Stimulated activated CD8-positive, alpha-beta memory T cell treated with anti-CD3 and anti-CD28 coated beads, Interleukin-4, amount 100 ng/mL, for 4 hours (primary cell): ENCODE measurements at places on chromosomes 3 and 15.

DNA sequence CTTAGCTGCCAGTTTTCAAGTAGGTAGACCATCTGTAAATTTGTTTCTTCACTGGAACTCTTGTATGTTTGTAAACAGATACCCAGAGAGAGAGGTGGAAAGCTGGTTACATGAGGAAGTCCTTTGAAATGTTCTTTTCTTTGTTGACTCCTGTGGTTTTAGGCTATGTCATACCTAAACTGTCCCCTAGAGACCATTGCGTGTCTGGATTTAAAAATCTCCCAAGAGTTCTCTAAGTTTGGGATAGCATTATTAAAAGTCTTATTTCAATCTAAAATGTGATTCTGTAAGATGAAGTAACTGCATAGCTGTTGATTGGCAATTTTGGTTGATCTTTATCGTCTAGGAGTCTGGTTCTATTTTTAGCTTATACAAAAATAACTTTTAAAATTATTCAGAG, 127.2 kb downstream of the GHSR start:
- DNase-seq: no peak

DNA sequence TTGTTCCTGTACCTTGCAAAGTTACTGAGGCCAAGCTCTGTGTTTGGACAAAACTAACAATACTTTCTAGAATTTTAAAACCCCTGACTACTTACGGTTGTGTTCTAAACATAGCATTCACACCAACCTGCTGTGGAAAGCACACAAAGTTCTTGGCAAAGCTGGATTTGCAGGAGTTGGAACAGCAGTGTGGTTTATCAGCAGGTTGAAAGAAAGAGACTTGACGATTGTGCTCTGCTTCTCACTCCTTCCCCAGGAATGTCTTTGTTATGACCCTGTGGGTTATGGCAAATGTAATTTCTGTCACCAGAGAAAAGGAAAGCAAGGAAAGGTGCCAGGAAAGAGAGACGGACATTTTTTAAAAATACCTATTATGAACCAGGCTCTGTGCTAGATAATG, 165.5 kb upstream of the TGFBR2 start:
- DNase-seq: no peak

DNA sequence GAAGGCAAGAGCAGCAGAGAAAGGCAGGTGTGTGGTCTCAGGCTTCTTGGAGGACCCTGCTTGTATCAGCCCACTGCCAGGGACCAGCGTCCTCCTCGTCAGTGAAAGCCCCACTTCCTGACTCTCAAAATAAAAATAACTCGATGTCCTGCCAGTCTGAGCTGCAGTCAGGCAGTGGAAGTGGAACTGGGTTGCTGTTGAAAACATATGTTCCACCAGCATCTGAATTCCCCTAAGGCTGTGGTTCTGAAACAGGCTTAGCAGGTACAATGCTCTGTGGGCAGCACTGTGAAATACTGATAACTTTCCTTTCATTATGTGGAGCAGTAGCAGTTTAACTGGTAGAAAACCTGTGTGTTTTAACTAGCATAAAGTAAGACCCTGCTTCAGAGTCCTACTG, 121.6 kb upstream of the EIF1B start:
- DNase-seq: no peak

GRCh38 chr15:91710080-91710698, 143.3 kb upstream of the SLCO3A1 start:
- DNase-seq: no peak

DNA sequence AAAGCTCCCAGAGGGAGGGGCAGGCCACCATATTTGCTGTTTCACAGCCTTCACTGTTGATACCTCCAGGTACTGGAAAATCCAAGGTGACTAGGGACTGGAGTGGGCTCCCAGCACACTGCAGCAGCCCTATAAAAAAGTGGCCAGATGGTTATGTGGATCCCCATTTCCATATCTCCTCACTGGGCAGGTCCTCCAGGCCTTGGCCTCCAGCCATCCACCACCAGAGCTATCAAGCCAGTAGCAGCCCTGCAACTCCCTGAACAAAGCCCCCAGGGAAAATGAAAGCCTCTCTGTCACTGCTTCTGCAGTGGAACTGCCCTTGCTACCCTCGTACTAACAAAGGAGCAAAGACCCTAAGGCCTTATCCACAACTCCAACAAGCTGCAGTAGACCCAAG, 58.4 kb downstream of the ILDR1 start:
- DNase-seq: no peak

DNA sequence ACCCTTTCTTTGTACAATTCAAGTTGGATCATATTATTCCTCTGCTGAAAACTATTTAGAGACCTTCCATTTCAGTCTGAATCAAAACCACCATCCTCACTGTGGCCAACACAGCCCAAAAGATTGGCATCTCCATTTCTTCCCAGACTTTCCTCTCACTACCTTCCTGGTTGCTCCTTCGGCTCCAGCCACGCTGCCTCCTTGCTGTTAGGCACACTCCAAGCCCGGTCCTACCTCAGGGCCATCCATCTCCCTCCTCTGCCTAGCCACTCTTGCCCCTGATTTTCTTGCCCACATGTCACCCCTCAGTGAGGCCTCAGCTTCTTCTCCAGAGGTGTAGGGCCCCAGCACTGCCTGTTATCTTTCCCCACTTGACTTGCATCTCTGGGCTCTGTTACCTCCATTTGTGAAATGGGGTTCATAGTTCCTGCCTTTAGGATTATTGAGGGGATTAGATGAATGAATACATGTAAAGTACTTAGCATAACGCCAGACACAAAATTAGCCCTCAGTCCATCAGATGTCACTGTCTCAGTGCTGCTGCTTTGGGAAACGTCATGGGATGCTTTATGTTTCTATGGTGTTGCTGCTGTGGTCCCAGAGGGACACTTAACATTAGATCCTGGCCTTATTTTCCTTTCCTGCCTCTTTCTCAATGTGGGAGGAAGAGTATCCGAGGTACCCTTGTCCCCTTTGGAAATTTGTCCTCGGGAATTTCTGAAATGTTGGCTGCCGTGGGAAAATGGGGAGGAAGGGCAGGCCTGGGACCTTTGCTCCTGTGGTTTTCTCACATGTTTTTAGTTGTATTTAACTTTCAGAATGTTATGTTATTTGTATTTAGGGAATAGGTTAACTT, 31.3 kb downstream of the SNRK start:
- DNase-seq: no peak

DNA sequence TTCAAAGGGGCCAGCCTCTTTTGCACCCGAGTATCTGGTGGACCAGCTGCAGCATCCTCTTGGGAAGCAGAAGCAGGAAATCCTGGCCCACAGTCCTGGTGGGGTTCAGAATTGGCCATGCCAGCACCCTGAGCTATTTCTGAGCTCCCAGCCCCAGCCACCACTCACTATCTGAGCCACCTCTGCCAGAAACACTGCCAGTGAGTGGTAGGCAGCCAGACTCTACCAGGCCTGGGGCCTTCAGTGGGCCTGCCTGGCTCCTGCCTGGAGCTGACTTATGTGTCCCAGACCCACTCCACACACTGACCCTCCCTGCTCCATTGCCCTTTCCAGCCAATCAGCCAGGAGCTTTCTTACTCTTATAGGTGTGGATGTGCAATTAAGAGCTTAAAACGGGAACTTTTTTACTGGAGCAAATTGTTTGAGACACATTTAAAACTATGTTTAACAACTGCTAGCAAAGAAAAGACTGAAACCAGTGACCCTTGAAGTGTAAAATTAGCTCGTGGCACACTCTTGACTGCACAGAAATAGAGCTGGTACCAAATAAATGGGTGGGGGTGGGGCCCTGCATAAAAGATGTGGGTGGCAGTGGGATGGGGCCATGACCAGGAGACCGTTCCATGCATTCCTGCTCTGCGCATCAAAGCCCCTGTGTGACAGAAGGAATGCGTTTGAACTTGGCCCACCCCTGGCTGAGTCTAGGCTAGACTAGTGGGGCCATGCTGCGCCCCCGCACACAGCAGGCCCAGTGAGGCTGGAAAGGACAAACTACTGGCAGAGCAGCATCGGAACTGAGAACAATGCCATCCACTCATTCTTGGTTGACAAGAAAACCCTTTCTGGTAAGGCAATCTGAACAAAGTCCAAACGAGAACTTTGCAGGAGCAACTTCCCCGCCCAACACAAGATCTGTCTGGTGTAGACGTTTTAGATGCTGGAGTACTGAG, 48.0 kb downstream of the CTNNB1 start:
- DNase-seq: no peak

- DNase-seq: no peak
Observed at GRCh38 chr3:188906236-188906635, 265.5 kb upstream of the TPRG1 start.

DNA sequence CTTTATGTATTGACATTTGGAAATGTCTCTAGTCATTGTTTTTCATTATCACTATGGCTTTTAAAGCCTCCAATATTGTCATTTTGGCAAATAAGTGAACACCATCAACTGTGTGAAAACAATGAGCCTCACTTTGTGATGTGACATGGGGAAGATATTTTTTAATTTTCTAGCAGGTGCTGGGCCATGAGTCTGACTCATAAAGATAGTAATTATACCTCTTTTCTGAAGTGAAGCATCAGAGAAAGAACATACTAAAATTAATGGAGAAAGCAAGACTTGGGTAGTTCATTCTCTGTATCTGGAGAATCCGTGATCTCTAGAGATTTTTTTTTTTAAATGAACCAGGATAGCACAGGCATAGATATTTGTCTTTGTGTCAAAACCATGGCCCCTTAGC, 100.8 kb downstream of the CCNL1 start:
- DNase-seq: no peak

GRCh38 chr3:17431004-17431403, 311.4 kb downstream of the TBC1D5 start:
- no peak for DNase-seq

GRCh38 chr15:91706322-91707032, 147.0 kb upstream of the SLCO3A1 start:
- peak; percentile 60 for DNase-seq

- no peak for DNase-seq
Observed at GRCh38 chr3:112086875-112087524, 811 bp downstream of the C3orf52 start.

DNA sequence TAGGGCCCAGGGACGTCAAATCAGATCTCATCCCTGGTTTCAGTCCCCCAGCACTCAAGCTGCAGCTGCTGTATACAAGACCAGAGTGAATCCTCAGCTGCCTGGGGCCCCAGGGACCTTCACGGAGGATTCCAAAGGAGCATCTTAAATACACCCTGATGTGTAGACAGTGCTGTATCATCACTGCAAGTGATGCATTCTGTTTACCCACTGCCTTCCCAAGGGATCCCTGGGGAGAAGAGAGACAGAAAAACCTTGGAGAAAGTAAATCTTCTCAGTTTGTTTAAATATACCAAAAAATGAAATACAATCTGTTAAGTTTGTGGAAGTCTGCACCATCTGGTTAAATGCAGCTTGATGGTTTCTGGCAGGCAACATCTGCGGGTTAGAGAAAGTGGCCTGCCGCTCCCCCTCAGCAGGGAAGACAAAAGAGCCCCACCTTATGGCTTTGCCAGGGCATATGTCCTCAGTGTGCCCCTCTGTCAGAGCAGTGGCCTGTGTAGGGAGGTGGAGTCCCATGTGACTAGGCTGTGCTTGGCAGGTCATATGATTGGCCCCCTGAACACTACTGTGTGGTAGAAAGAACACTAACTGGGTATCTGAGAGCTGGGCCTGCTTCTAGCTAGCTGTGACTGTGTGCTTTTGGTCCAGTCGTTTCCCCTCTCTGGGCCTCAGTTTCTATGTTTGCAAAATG, 222.2 kb upstream of the TRIM42 start:
- no peak for DNase-seq

GRCh38 chr3:33855884-33856546, 57.6 kb downstream of the PDCD6IP start:
- DNase-seq: no peak

DNA sequence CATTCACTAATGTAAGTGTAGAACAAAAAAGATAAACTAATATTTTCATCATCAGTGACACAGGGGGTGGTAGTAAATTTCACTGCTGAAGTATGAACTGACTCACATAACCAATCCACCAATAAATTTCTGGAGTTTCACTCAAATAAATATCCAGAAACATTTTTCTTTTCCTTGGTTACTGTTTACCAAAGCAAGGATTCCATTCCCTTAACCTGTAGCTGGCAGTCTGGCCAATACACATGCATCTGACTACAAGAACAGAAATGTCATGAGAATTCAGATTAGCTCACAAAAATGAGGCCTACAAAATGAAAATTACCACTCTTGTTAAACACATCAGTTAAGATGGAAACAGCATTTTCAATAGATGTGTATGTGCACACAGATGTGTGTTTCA, 80.3 kb downstream of the STAG1 start:
- DNase-seq: no peak

DNA sequence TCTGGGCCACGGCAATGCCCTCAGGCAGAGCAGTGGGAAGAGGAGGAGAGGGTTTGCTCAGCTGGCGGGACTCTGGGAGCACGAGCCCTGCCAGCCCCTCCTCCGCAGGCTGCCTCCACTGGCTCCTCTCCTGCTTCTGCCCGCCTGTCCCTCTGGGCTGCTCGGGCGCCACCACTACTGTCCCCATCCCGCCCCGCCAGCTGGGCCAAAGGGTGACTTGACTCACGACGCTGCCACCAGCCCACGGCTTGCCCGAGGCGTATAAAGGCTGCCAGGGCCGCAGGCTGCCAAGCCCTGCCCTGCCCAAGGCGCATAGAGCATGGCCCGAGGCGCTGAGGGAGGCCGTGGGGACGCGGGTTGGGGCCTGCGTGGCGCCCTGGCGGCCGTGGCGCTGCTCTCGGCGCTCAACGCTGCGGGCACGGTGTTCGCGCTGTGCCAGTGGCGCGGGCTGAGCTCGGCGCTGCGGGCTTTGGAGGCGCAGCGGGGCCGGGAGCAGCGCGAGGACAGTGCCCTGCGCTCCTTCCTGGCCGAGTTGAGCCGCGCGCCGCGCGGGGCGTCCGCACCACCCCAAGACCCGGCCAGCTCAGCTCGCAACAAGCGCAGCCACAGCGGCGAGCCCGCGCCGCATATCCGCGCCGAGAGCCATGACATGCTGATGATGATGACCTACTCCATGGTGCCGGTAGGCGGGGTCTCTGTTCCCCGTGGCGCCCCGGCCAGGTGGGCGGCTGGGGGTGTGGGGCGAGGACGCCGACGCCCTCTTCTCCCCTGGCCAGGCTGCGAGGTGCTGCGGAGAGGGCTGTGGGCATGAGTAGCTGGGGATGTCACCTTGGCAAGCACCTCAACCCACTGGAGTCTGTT, at the start of gene GLDN:
Gene GLDN (plus strand): TSS at position 290 of the 861 bp plus-strand sequence. CDS start 30 bp downstream, at position 320.
- DNase-seq: no peak

DNA sequence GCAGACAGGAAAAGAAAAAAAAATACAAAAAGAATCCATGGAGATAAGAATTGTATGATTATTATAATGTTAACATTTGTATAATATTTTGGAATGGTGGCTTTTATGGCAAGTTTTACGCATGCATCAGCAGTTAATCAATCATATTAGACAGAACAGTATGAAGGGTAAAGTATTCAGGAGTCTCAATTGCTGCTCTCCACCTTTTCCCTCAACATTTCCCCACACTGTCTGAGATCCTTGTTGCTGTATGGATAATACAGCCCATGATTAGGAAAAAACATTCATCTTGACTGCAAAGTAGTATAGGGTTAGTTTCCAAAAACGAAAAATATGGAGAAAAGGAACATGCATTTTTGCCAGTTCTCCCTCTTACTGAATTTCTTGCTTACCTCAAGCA, 755.3 kb upstream of the ARPP21 start:
- no peak for DNase-seq

DNA sequence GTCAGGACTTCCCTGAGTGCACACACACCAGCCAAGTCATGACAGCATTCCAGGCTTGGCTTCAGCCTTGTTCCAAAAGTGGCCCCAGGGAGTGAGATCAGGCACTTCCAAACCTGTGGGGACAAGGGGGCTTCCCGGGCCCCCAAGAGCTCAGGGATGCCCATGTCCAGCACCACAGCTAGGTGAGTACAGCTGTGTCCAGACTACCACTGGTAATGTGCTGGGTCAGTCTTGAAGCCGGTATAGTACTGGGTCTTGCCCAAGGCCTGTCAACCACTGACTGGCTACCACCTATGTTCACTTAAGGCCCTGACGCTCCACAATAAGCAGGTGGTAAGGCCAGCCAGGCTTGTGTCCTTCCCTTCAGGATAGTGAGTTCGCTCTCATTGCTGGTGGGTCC, 249.3 kb downstream of the UNC13C start:
- DNase-seq: no peak
